ENCODE measurements at places on chromosomes 5 and 9.

- no peak for DNase-seq
These were observed 50.2 kb downstream of the CARTPT start for GRCh38 chr5:71769287-71769686.

DNA sequence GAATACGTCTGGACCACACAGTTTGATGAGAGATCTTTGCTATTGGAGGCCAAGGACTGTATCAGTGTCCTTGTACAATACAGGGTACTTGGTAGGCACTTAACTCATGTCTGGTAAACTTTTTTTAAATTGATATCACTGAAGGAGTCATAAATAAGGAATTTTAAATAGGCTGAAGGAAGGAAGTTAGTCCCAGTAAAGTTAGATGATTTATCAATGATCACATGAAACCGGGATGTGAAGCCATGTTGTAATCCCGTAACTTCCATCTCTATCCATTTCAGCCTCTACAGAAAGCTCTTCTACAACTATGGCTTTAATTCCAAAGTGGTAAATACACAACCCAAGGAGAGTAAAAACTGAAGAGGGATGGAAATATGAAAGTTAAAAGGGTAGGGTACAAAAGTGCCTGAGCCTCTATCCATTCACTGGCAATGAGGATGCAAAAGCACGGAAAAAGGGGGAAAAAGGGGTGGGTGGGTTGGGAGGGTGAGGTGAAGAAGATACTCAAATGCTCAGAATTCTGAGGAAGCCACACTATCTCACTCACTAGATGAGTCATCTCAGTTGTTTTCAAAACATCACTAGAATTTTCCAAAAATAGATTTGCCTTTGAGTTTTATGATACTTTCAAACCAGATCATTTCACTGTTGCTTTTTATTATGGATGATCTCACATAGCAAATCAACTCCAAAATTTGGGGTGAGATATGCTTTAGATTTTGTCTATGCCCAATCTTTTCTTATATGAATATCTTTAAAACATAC, 1053.5 kb downstream of the NR2F1-AS1 start:
- no peak for DNase-seq

GRCh38 chr5:90528601-90529193, 687 bp downstream of the LYSMD3 start:
- peak; percentile 38 for DNase-seq

GRCh38 chr5:144183254-144183889, 12.7 kb downstream of the KCTD16 start:
- DNase-seq = peak; percentile 28

- DNase-seq = no peak
These were observed 544.0 kb downstream of the ACTL7B start for GRCh38 chr9:108311745-108312144.

GRCh38 chr9:18253950-18254349, 220.0 kb upstream of the ADAMTSL1 start:
- no peak for DNase-seq

DNA sequence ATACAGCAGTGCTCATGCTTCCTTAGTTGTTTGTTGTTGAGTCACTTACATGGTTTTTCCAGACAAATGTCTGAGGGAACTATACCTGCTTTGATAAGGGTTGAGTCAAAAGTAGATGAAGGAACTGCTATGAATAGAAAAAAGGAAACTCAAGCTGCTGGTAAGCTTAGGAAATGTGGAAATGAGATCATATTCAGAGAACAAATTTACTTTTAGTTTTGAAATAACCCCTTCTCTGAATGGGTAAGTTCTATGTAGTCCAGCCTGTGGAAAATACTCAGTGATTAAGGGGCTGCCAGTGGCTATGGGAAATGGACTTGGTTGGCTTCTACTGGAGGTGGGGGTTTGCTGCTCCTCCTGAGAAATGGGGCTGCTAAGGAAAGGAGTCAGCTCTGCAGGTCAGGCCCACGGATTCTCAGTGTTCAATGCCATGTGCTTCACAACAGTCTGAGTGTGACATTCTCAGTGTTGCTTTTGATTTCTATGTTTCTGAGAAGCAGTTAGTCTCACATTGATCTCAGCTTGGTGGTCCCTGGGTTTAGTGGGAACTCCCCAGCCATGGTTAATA, 47.7 kb upstream of the GLRX start:
- no peak for DNase-seq

DNA sequence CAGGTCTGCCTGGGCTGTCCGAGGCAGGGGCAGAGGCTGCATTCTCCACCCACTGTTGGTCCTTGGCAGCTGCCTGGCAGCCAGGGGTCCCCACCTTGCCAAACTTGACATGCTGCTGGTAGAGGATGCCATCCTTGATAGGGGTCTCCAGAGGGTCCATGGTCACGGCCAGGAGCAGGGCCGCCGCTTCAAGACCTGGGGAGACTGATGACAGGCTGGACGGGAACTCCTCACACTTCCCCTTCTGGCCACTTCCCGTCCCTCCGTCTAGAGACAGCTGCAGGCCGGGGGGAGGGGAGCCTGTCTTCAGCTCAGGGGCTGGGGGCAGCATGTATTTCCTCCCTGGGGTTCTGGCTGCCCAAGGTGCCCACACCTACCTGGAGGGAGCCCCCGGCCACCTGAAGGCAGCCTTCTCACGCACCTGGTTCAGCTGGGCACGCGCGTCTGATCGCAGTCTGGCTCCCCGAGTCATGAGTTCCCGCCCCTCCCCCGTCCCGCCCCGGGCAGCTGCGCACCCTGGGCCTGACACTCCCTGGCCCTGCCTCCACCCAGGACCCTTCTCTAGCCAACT, at the start of gene DOK3:
TSS of gene DOK3 (minus strand) at position 446 of the 571 bp plus-strand sequence. CDS start at position 160, 286 bp downstream.
- no peak for DNase-seq

DNA sequence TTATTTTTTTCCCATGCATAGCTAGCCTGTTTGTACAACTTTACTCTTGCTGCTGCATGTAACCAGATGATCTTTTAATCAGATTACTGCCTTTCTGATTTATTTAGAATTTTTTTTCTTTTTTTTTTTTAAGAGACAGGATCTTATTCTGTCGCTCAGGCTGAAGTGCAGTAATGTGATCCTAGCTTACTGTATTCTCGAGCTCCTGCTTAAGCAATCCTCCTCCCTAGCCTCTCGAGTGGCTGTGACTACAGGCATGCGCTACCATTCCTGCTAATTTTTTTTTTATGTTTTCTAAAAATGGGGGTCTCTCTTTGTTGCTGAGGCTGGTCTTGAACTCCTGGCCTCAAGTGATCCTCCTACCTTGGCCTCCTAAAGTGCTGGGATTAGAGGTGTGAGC, 9.6 kb downstream of the DCP2 start:
- DNase-seq = no peak

- DNase-seq = no peak
These were observed 20.9 kb upstream of the ASTN2 start for GRCh38 chr9:117435630-117436261.

- no peak for DNase-seq
These were observed 111.2 kb downstream of the LRRC70 start for GRCh38 chr5:62689599-62690368.

- DNase-seq = no peak
These were observed 180.6 kb downstream of the CACNA1B start for GRCh38 chr9:138058181-138058580.

GRCh38 chr5:109105631-109106267, 304.0 kb downstream of the PJA2 start:
- DNase-seq = peak; percentile 50

DNA sequence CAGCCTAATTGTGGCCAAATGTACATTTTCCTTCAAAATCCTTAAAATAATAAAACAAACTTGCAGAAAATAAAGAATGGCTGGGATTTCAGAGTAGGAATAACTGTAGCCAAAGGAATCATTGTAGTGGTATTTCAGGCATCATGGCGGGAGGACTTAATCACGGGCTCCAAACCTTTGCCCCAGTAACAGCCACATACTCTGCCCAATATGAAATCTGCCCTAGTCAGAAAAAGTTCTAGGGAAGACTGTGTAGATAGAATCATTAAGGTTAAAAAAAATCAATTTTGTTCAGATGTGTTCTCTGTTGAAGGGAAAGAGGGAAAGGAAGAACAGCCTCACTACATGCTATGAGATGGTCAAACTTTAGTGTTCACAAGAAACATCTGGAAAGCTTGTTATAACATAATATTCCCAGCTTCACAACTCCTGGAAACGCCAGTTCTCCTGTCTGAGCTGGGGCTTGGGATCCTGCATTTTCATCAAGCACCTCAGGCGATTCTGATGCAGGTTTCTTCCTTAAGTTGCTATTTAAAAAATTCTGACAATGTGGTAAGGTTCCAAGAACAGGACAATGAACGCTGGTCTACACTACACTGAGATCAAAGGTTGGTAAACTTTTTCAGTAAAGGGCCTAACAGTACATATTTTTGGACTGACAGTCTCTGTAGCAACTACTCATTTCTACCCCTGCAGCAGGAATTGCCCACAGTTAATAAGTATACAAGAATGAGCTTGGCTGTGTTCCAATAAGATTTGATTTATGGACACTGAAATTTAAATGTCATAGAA, 87.9 kb downstream of the CEMIP2 start:
- peak; percentile 53 for DNase-seq

DNA sequence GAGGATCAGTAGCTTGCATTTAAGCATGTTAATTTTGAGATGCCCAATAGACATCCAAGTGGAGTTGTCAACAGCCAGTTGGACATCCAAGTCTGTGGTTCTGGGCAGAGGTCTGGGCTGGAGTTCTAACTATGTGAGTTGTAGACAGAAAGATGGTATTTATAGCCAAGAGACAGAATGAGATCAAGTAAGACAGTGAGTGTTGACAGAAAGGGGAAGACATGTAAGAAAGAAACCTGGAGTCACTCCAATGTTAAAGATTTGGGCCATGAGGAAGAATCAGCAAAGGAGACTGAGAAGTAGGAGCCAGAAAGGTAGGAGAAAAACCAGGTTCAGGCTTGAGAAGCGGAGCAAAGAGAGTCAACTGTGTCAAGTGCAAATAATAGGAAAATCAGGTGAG, 95.5 kb upstream of the PUM3 start:
- DNase-seq = no peak

GRCh38 chr9:129806061-129806460, 3.1 kb downstream of the TOR1B start:
- no peak for DNase-seq

GRCh38 chr9:12730198-12730597, 37.0 kb downstream of the TYRP1 start:
- DNase-seq = no peak

DNA sequence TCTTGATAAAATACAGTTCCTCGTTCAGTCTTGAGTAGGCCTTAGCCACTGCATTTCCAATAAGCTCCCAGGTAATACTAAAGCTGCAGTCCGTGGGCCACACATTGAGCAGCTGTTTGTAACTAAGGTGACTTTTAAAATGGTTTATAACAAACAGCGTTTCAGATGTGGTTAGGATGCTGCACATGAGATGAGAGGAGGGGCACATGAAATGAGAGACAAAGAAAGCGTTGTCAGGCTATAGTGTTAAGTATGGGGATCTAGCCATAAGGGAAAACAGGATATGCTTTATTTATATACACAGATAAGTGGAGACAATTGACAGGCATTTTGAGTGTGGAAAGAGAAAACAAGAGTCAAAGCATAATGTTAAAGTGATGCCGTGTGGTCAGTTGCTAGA, 89.9 kb downstream of the PAM start:
- no peak for DNase-seq

DNA sequence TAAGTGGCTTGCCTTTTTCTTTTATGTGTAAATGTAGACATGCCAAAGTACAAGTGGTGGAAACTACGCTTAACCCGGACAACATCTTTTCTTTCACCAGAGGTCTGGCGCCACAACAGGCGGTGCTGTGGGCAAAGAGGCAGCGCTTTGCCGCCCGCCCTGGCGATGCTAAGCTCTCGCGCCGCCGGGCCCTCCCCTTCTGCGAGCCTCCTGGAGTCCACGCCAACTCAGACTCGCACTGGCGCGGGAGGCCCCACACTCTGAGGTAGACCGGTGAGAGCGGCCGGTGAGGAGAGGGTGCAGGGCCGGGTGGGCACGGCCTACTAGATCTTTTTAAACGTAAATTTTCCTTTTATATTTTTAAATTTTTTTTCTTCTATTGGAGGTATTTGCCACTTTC, 2253.1 kb upstream of the C9orf72 start:
- DNase-seq = no peak

- DNase-seq = no peak
These were observed 118.4 kb downstream of the NXNL2 start for GRCh38 chr9:88653406-88653805.

DNA sequence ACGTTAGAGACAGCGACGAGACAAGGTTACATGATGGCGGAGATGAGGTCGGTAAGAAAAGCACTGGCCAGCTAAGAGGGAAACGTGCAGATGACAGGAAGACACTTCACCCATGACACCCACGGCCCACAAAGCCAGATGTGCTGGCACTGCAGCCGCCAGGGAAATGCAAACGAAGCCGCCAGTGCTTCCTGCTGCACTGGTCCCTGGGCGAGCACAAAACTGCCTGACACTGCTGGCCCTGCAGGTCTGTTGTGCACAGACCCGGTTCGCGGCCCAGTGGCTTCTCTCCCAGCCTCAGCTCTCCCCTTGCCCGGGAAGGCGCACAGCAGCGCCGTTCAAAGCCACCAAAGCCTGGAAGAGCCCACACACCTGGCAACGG, 20.3 kb downstream of the QSOX2 start:
- DNase-seq = no peak

DNA sequence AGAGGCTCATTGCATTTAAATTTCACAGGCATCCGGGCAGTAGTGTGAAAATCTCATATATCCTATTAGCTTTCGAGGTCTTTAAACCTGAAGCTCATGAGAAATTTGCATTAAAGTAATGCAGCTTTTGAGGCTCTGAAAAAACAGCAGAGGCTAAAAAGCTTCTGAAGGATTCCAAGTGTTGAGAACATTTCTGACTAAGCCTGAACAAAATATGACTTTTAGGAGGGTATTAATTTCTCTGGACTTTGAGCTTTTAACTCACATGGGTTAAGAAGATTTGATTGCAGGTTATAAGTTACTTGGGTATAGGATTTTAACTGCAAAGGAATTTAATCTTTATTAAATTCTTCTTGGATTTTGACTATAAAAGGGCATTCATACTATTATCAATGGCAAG, 743.9 kb downstream of the TLE1 start:
- DNase-seq = no peak

- DNase-seq = no peak
These were observed 67.8 kb downstream of the COL23A1 start for GRCh38 chr5:178522361-178522760.

- DNase-seq = no peak
These were observed 118.0 kb downstream of the SPATA31D1 start for GRCh38 chr9:82106536-82106935.

- peak; percentile 52 for DNase-seq
These were observed 142.7 kb upstream of the IER5L start for GRCh38 chr9:129320575-129321285.

DNA sequence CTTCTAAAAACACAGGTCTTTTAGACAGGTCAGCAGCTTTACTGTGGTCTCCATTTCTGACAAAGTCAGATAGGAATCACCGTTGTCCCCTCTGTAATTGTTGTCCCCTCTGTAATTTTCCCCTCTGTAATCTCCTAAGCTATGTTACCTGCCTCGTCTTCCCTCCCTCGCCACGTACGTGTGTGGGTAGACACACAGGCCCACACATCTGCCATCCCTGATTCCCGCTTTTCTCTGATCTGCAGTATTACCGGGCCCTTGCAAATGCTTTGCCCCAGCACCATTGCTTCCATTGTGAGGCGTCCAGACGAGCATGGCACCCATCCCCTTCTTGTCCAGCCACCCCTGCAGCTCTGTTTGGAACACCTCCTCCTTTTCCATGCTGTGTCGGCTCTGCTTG, 45.0 kb upstream of the POMT1 start:
- no peak for DNase-seq
